ENCODE measurements at places on chromosomes 13 and 19.

DNA sequence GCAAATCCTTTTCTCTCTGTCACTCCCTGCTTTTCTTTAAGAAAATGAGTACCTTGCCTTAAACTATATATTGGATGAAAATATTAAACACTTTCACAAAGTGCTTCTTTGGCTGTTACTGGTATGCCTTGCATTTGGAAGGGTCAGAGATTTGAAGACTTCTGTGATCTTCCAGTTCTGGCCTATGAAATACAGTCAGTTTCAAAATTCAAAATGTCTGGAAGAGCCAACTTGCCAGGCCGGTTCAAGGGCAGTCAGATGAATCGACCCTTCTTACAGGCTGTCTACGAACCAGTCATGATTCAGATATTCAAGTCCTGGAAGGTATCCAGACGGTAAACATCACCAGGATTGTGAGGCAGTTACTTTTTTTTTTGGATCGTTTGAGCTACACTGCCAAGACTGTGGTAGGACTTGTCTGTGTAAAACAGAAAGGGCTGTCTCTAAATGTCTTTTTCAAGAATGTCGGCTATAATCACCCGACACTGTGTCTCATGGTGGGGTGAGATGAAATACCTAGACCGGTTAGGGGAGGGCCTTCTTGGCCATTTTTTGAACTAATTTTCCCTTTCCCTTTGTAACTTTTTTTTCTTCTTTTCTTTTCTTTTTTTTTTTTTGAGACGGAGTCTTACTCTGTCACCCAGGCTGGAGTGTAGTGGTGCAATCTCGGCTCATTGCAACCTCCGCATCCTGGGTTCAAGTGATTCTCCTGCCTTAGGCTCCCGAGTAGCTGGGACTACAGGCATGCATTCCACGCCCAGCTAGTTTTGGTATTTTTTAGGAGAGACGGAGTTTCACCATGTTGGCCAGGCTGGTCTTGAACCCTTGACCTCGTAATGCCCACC lies 11.2 kb downstream of the ACTN4 start:
- peak; percentile 84 for DNase-seq

DNA sequence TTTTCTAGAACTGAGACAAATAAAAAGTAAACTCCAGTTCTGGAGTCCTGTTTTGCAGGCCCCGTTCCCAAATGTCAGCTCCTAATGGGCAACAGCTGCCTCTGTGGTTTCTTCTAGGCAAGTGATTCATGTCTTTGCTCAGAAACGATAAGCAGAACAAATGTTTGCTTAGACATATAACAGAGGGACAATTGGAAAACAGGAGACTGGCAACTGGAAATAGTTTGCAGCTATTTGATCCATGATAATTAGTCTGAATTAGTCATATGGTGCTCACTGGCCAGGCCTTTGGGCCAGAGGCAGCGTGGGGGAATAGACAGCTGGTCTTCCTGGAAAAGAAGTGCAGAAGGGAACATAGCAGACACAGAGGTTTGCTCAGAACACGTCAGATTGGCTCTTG lies 29.2 kb upstream of the TSHZ3 start:
- DNase-seq: peak; percentile 76

GRCh38 chr13:45199711-45200110 lies 1.1 kb downstream of the KCTD4 start:
- DNase-seq: no peak

DNA sequence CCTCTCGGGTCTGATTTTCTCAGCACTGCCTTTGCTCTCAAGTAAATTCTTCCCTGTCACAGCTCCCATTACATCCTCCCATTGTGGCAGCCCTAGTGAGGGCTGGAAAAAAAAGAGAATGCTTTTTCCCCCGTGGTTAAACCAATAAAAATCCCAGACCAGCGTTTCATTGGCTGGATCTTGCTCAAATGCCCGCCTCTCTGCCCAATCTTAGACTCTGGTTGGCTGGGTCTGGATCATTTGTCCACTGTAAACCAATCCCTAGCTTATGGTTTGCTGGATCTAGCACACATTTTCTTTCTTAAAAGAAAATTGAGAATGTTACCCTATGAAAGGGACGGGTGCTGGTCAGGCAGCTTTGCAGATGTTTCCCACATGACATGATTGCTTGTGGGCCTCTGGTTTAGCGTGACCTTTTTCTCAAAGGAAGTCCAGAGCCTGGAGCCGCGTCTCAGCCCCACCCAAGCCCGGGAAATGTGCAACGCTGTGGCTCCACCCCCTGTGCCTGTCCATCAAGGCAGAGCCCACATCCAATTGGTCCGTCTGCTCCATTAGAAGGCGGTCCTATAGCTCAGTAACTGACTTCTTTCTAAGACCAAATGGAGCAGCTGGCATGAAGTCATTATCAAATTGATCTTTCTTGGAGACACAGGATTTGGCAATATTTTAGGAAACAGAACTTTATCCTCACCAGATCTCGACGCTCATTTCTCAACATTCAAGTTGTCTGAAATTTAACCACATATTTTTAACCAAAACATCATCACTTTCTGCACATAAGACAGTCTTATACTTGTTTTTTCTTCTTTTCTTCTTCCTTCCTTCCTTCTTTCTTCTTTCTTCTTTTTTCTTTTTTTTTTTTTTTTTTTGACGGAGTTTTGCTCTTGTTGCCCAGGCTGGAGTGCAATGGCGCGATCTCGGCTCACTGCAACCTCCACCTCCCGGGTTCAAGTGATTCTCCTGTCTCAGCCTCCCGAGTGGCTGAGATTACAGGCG lies 2.6 kb upstream of the MCEMP1 start:
- no peak for DNase-seq

DNA sequence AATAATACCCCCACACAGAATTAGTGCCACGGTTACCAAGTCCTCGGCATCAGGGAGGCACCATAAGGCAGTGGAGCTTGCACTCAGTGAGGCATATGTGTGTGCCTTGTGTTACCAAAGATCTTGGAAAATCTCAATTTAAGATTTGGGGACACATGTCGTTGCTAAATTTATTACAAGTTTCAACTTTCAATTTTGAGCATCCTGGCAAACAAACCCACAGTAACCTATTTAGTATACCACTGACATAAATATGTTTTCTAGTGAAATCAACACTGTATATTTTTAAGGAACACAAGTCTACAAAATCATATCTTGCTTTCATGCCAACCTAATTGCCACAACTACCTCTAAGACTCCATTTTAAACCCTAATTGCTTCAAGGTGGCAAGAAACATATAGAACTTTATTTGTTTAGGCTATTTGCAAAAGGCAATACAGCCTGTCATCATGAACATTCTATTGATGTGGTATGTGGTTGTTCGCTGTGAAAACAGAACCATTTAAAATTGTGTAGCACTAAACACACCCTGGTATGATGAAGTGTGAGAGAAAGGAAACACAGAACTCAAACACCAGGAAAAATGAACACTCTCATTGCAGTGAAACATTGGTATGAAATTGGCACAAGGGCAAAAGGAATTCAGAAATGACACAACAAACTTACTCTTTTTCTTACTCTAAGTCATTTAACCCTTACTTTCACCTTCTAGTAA lies 531.1 kb downstream of the IRS2 start:
- DNase-seq: no peak

- DNase-seq: peak; percentile 59
These were observed at the start of gene SLC25A30 for GRCh38 chr13:45417790-45418534. Gene SLC25A30 (minus strand): TSS chr13:45418373. CDS start chr13:45411425, 6,948 bp downstream.

DNA sequence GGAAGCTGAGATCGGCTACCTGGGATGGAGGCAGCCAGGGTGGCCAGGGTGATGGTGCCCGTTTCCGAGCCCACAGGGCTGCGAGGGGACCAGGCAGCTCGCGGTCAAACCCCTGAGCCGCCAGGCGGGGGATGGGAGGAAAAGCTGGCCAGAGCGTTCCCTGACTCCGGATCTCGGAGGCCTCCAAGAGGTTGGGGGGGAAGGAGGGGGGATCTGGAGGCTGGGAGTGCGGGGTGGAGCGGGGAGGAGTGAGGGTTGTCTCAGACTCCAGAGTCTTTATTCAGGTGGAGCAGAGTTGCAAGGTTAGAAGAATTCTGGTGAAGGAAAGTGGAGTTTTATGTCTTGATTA lies 1.1 kb downstream of the CACNG7 start:
- no peak for DNase-seq

- no peak for DNase-seq
These were observed 171.9 kb downstream of the ITGBL1 start for GRCh38 chr13:101624210-101624922.

- no peak for DNase-seq
These were observed 870.8 kb downstream of the SLITRK5 start for GRCh38 chr13:88541994-88542393.

DNA sequence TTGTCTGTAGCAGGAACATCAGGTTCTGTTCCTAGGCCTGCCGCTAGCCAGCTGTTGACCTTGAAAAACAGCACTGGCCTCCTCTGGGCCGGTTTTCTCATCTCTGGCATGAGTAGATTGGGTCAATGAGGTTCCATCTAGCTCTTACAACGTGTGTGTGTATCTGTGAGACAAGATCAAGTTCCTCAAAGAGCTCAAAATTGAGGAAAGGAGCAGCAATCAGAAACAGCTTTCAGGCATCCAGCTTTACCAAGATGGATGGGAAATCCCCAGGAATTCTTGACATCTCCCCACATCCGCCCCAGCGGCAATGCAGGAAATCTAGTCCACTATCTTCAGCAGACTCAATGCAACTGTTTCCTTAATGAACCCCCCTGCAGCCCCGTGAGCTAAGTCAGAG lies 4.9 kb downstream of the FLT1 start:
- peak; percentile 35 for DNase-seq

DNA sequence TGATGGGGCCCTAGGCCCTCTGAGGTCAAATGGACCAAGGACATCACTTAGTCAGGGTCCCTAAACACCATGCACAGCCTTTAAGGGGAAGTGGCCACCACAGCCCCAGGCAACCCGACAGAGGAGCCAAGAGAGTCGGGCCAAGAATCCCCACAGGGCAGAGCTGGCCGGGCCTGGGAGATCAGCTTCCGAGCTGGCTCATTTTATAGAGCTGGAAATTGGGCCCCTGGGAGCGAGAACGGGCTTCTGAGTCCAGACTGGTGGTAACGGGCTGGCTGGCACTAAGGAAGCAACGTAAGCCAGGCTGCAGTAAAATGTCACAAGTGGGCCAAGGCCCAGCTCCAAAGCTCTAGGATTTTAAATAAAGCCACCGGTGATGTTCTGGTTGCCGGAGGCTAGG lies 51.1 kb downstream of the HSPH1 start:
- DNase-seq: no peak

- DNase-seq: no peak
These were observed 66.8 kb downstream of the SOX1 start for GRCh38 chr13:112133499-112134390.

DNA sequence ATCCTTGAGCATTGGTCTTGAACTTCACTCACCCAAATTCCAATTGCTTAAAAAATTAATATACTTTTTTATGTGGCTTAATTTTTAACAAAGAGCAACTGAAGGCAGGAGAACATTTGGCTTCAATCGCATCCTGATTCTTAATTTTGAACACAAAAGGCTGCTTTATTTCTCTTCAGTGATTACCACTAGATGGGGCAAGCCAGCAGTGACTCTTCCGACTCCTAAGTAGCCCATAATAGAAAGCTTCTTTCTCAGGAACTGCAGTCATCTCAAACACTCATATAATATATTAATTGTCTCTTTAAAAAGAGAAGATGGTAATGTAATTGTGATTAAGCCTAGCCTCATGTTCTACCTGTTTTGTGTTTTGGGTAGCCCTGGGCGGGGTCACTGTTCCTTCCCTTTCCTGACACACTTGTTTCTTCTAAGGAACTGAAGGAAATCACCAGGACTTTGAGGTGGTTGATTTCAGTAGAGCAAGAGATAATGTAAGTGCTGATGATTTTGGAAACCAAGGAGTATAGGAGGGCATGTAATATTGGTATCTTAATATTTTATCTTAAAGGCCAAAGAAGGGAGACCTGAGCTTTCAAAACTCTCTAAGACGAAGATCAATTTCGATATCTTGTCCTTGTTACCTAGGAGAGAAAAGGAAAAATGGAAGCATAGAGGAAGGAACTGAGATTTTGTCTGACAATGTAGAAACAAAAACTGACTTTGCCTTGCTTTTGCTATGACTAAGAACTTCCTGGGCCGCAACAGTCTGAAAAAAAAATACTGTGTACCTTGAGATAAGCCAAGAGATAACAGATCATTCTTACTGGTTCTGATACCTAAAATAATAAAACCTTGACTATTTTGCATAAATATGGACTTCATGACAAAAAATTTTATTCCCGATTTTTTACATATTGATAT lies 73.1 kb downstream of the TNFSF13B start:
- DNase-seq: no peak

- DNase-seq: no peak
These were observed 51.4 kb downstream of the NBEA start for GRCh38 chr13:34993470-34993869.

GRCh38 chr13:34733721-34734120 lies 208.3 kb upstream of the NBEA start:
- no peak for DNase-seq

DNA sequence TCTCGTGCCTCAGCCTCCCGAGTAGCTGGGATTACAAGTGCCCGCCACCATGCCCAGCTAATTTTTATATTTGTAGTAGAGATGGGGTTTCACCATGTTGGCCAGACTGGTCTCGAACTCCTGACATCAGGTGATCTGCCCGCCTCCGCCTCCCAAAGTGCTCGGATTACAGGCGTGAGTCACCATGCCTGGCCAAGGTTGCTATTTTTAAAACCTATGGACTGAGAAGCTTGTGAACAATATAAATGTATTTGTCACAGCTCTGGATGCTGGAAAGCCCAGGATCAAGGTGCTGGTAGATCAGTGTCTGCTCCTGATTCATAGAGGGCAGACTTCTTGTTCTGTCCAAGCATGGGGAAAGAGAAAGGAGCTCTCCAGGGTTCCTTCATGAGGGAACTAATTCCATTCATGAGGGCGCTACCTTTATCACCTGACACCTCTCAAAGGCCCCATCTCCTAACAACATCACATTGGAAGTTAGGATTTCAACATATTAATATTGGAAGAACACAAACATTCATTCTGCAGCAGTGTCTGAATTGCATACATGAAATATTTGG lies 16.1 kb downstream of the CARD8 start:
- DNase-seq: no peak

DNA sequence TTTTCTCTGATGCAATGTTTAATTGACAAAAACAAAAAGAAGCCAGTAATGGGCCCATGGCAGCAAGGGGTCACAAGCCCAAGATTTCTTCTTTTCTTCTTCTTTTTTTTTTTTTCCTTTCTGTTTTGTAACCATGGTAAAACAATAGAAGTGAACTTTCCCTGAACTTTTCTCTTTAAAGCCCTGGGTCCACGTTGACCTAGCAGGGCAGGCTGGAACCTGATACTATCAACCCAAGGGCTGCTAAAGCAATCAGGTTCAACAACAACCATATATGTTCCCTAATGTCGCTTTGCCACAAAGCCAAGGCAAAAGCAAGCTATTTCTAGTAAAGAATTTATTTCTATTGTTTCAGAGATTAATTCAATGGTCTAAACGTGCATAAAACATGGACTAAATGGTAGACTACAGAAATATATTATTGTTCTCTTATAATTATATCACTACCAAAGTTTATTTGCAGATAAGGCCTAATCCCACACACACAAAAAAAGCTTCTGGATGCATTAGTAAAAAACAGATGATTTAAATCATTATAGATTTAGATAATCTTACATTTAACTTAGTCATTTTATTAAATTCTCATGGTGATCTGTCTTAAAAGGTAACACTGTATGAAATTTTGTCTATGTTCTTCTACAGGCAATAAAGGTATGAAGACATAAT lies 153.9 kb downstream of the DACH1 start:
- no peak for DNase-seq

Measured in amniotic stem cell (primary cell).